ENCODE measurements at places on chromosomes 16 and 17.

- DNase-seq, result peak; percentile 65
Observed at GRCh38 chr16:47143677-47144558, at the start of gene NETO2. Gene NETO2, minus strand, starts transcription at chr16:47143945. Its CDS starts 333 bp downstream, at chr16:47143612.

DNA sequence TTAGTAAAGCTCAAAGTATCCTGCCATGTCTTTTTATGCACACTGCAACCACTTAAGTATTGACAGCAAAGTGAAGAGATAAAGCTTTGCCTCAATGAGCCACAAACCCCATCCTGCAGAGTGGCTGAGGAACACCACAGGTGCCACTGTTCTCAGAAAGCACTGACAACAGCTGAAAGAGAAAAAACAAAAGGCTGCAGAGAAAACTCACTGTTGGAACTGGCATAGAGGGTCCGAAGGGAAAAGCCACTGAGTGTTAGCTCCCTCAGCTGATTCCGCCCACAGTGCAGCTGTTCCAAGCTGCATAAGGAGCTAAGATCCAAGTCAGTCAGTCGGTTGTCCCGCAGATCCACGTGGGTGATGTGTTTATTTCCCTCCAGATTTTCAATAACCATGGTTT, 48.3 kb downstream of the PHLPP2 start:
- no peak for DNase-seq

- DNase-seq, result no peak
Observed at GRCh38 chr17:51908841-51909537, 249.5 kb downstream of the CA10 start.

GRCh38 chr17:75776386-75777295, 8.0 kb upstream of the UNK start:
- DNase-seq, result no peak

- DNase-seq, result no peak
Observed at GRCh38 chr17:39304188-39304587, 78.4 kb upstream of the STAC2 start.

- DNase-seq, result no peak
Observed at GRCh38 chr17:62017912-62018311, 47.2 kb downstream of the MED13 start.

DNA sequence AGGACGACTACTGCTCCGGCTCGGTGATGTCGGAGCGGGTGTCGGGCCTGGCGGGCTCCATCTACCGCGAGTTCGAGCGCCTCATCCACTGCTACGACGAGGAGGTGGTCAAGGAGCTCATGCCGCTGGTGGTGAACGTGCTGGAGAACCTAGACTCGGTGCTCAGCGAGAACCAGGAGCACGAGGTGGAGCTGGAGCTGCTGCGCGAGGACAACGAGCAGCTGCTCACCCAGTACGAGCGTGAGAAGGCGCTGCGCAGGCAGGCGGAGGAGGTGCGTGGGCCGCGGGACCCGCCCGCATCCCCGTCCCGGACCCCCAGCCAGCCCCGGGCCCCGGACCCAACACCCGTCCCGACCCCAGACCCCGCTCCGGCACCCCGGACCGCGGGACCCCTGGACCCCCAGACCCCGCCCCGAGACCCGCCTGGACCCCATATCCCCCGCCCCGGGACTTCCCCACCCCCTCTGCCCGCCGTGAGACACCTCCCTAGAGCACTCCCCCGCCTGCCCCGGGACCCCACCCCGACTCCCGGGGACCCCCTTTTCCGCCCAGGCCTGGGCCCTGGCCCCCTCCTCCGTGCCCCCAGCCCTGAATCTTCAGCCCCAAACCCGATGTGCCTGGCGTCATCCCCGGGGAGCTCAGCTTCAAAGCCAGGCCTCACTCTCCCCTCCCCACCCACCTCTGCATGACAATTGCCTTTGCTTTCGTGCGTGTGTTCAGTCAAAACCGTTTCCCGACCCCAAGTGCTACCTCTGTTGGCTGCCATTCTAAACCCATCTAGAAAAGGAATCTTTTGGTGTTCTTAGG, 594 bp downstream of the MAPK8IP3 start:
- DNase-seq, result peak; percentile 56

GRCh38 chr16:81337097-81337496, 22.3 kb downstream of the GAN start:
- DNase-seq, result no peak

DNA sequence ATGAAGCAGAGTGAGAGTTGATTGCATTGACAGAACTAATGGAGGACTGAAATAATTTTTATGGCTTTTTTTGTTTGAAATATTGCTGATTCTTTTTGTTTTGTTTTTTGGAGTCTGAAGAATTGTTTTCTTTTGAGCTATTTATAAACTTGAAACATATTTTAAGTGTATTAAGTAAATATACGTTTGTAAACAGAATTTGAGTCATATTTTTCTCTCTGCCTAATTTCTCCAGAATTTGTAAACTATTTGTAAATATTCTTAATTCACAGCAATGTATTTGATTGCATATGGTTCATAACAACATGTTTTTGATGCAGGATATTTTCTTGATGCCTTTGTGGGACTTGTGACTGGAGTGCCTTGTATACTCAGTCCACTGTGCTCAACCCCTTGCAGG, 50.7 kb downstream of the SLFN11 start:
- no peak for DNase-seq

GRCh38 chr16:4428500-4428899, 2.8 kb downstream of the DNAJA3 start:
- no peak for DNase-seq

All from activated CD8-positive, alpha-beta memory T cell treated with anti-CD3 and anti-CD28 coated beads, Interleukin-2, amount 50 U/mL, for 4 hours (primary cell).